ENCODE measurements at places on chromosomes 4 and X. TPM values are rescaled to one million over a fixed set of nuclear protein-coding genes. Genes with fewer than 3 reads are reported as not detected.

DNA sequence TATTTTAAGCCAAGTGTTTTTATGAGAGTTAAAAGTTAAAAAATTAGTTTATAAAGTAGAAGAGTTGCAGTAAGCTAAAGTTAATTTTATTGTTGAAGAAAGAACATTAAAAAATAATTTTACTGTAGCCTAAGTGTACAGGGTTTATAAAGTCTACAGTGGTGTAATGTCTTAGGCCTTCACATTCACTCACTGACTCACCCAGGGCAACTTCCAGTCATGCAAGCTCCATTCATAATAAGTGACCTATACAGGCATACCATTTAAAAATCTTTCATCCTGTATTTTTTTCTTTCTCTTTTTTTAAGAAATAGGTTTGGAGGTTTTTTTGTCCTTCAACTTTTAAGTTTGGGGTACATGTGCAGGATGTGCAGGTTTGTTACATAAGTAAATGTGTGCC is 87.9 kb upstream of the NR3C2 start:
- H3K4me1 ChIP-seq: no peaks in the 10 kb centered on the region
- H3K27me3 ChIP-seq: no peaks in the 10 kb centered on the region
- no peak overlapping the region for H3K27ac ChIP-seq
- H3K36me3 ChIP-seq: no peaks in the 10 kb centered on the region

Gene AKAP4
- not detected for total RNA-seq

GRCh38 chrX:18956303-18957032 is 27.4 kb downstream of the PHKA2 start:
- DNase-seq: no peak
- no peak overlapping the region for H3K27ac ChIP-seq
- no peaks in the 10 kb centered on the region for H3K36me3 ChIP-seq
- H3K4me1 ChIP-seq: no peaks in the 10 kb centered on the region

- H3K4me3 ChIP-seq: no peak overlapping the region
- no peaks in the 10 kb centered on the region for H3K36me3 ChIP-seq
- H3K4me1 ChIP-seq: no peaks in the 10 kb centered on the region
- H3K27ac ChIP-seq: no peak overlapping the region
- no peaks in the 10 kb centered on the region for H3K27me3 ChIP-seq
- DNase-seq: no peak
These were observed 129.9 kb downstream of the CCNG2 start for GRCh38 chr4:77286906-77287305.

GRCh38 chrX:154850957-154851611 is 16.6 kb upstream of the SMIM9 start:
- H3K27ac ChIP-seq: no peak overlapping the region
- H3K4me1 ChIP-seq: no peaks in the 10 kb centered on the region
- DNase-seq: no peak

DNA sequence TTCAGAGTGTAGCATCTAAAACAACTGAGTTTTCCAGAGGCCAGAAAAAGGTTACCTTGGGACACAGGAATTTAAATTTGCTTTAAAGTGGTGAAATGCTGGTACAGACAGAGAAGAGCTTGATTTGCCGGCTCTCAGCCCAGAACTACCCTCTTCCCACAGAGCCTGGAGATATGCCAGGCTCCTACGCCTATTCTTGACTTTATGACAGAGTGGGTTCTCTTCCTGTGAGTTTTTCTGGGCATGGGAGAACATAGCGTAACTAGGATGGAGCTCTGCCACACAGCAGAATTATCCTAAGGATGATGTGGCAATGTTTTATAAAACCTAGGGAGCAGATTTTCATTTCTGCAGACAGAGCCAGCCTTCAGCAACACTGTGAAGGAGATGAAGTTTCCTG is 241.8 kb downstream of the GRIA3 start:
- no peaks in the 10 kb centered on the region for H3K36me3 ChIP-seq
- no peak for DNase-seq
- H3K27me3 ChIP-seq: no peaks in the 10 kb centered on the region

DNA sequence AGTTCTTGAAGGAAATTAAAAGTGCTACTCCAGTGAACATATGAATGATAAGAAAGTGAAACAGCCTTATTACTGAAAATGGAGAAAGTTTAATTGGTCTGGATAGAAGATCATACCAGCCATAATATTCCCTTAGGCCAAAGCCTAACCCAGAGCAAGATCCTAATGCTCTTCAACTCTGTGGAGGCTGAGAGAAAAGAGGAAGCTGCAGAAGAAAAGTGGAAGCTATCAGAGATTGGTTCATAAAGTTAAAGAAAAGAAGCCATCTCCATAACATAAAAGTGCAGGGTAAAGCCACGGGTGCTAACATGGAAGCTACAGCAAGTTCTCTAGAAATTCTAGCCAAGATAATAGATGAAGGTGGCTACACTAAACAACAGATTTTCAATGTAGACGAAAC is 85.5 kb upstream of the ATOH1 start:
- H3K36me3 ChIP-seq: no peaks in the 10 kb centered on the region
- no peak for DNase-seq
- no peaks in the 10 kb centered on the region for H3K4me1 ChIP-seq
- H3K27me3 ChIP-seq: no peaks in the 10 kb centered on the region
- H3K27ac ChIP-seq: no peak overlapping the region

Gene MID1
- total RNA-seq: 57.0 TPM

Gene CENPVL2
- total RNA-seq: not detected

- H3K36me3 ChIP-seq: no peaks in the 10 kb centered on the region
- no peaks in the 10 kb centered on the region for H3K27me3 ChIP-seq
- DNase-seq: no peak
- H3K4me1 ChIP-seq: peaks cover 18% of the 10 kb centered on the region
- no peak overlapping the region for H3K27ac ChIP-seq
These were observed 147.2 kb downstream of the SHROOM3 start for GRCh38 chr4:76582074-76582816.

DNA sequence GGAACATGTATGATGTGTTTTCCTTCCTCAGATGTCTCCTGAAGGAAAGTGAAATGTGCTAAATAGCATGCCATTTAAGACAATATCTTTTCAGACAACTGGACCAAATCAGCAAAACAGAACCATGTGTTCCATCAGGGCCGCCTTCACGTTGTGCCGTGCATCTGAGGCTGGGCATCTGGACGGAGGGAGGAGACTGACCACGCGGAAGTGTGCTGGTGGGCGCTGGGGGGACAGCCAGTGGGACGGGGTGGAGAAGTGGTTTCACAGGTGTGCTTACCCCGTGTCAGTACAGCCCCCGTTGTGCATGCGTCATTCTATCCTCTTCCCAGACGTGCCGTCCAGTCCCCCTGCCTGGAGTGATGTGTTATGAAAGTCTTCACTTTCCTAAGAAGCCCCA is 342.1 kb upstream of the FAT1 start:
- H3K27ac ChIP-seq: no peak overlapping the region
- H3K4me1 ChIP-seq: no peaks in the 10 kb centered on the region
- DNase-seq: no peak
- no peak overlapping the region for H3K4me3 ChIP-seq
- no peaks in the 10 kb centered on the region for H3K27me3 ChIP-seq

GRCh38 chr4:126630230-126630629 is 1002.5 kb upstream of the INTU start:
- H3K4me3 ChIP-seq: no peak overlapping the region
- no peak overlapping the region for H3K27ac ChIP-seq
- H3K27me3 ChIP-seq: no peaks in the 10 kb centered on the region
- DNase-seq: no peak

DNA sequence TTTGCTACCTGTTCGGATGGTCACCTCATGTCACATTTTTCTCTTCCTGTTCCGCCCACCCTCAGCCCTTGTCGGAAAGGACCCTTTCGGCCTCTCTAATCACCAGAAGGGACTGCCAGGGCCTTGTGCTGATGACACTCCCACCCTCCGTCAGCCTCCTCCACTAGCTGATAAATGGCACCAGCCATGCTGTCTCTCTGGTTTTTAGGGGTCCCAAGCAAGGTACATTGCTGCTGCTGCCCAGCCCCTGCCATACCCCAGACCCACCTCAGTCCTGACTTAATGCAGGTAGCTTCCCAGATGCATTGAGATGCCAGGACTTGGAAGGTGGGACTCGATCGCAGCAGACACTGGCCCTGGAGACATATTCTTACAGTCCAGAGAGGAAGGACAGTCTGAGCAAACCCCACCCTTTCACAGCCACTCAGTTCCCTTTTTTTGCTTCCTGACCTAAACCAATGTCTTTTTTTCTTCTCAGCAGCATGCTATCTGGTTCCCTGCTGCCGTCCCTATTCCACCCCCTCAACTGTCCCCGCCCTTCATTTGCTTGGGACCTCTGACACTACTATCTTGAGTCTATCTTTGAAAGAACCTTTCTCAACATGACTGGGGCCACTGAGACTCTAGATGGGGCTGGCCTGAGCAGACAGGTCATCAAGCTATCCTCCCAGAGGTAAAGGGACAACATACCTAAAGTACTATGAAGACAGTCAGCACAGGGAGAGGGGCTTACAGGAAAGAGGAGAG is at the start of gene BTK:
TSS of gene BTK (minus strand) at position 397 of the 747 bp plus-strand sequence. CDS start 10,907 bp downstream, outside the sequence.
- H3K27me3 ChIP-seq: no peaks in the 10 kb centered on the region
- no peak within 1 kb of the TSS for H3K4me3 ChIP-seq
- no peak within 1 kb of the TSS for H3K27ac ChIP-seq

Gene SPANXA2
- 4.7 TPM for total RNA-seq

DNA sequence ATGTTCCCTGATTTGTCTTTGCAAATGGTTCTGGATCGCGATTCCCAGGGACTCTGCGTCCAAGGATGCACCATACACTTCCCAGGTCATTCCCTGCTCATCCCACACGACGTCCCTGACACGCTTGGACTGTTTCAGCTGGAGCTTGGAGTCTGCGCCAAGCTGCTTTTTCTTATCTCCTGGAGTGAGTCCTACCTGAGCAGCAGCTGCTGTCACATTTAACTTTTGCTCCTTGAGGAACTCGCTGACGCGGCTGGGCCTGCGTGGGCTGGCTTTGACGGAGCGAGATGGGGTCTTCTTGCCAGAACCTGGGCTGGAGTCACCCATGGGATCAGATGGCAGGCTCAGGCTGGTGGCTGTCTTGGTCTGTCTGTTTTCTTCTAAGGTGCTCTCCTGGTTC is 59.6 kb downstream of the GPRIN3 start:
- H3K4me1 ChIP-seq: no peaks in the 10 kb centered on the region
- no peaks in the 10 kb centered on the region for H3K27me3 ChIP-seq
- H3K36me3 ChIP-seq: no peaks in the 10 kb centered on the region
- H3K27ac ChIP-seq: no peak overlapping the region

GRCh38 chr4:147909225-147909624 is 177.3 kb downstream of the ARHGAP10 start:
- H3K27ac ChIP-seq: no peak overlapping the region
- H3K27me3 ChIP-seq: no peaks in the 10 kb centered on the region
- no peaks in the 10 kb centered on the region for H3K36me3 ChIP-seq
- no peak for DNase-seq
- H3K4me1 ChIP-seq: 0 out of 2 replicates have a peak, but pooled peaks cover 8% of the 10 kb centered on the region
- H3K4me3 ChIP-seq: no peak overlapping the region

DNA sequence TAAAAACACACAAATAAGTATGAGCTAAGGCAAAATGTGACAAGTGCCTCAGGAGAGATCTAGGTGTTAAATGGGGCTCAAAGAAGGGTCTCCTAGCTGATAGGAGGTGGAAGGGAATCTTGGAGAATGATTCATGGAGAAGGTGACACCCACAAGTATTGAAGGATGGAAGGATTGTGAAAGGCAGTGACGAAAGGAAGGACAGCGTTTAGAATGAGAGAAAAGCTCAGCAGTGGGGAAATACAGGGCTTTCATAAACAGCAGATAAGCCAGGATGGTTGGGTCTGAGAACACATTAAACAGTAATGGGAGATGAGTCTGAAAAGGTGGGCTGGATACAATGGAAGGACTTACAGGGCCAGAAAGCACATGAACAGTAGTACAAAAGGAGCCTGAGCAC is 11.5 kb downstream of the ANXA5 start:
- no peak for DNase-seq
- H3K27ac ChIP-seq: peak overlapping the region; percentile 70
- H3K4me3 ChIP-seq: no peak overlapping the region
- peaks cover 52% of the 10 kb centered on the region for H3K4me1 ChIP-seq
- no peaks in the 10 kb centered on the region for H3K27me3 ChIP-seq

DNA sequence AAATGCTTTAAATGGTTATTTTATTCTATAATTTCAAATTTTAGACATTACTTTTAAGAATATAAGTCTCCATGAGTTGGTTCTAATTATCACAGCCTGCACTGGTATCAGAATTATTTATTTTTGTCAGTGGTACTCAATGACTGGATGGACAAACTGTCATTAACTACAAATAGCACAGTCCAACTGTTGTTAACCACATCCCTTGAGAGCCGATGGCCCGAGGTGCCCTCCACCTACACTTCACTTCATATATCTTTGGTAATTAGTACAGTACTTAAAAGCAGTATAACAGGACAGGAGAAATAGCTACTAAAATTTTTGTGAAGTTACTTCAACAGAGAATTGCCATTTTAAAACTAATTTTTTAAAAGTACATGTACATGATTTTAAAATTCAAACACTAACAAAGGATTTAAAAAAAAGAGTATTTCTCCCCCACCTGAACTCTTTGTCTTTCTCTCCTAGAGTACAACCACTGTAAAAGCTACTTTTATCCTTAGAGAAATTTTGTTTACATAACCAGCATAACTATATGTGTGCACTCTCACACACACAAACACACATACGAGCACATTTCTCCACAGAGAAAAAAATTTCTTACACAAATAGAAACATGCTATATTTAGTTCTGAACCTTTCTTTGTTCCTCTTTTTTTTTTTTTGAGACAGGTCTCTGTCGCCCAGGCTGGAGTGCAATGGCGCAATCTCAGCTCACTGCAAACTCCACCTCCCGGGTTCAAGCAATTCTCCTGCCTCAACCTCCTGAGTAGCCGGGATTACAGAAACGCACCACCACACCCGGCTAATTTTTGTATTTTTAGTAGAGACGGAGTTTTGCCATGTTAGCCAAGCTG is 6.5 kb downstream of the TIFA start:
- H3K4me3 ChIP-seq: no peak overlapping the region
- no peaks in the 10 kb centered on the region for H3K27me3 ChIP-seq
- no peak for DNase-seq
- peaks cover 20% of the 10 kb centered on the region for H3K4me1 ChIP-seq

DNA sequence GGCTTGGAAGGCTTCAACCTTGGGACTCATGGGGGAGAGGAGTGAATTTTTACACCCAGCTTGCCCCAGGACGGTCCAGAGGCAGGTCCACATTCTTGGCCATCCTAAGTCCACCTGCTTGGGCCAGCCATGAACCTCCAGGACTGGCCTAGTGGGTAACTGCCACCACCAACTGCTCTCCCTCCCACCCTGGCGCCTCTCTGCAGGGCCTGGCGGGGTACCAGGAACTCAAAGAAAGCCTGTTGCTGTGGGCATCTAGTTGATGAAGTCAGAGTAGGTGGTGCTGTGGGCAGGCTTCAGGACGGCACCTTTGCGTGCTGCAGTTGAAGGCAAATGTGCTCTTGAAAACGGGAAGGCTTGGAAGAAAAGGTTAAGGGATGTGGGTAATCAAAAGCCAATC is 12.0 kb downstream of the BCOR start:
- H3K27ac ChIP-seq: peak overlapping the region; percentile 68
- H3K27me3 ChIP-seq: no peaks in the 10 kb centered on the region
- peaks cover 10% of the 10 kb centered on the region for H3K4me1 ChIP-seq
- H3K36me3 ChIP-seq: no peaks in the 10 kb centered on the region

Gene BTC
- 4.5 TPM for total RNA-seq

DNA sequence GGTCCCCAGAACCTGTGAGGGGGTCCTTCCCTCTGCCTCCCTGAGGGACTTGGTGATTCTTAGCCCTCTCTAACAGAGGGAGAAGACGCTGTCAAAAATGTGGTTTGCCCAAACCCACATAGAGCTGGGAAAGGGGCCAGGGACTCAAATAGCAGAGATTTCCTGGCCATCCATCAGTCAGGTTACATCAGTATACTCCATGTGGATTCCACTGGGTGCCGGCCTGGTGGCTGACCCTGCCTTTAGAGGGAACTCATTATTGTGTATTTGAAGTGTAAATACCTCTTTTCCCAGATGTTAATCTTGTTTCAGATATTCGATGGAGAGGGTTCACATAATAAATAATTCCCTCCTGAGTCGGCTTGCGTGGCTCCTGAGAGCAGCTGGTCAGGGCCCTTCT is 130.3 kb downstream of the TBL1X start:
- no peaks in the 10 kb centered on the region for H3K36me3 ChIP-seq
- H3K27me3 ChIP-seq: no peaks in the 10 kb centered on the region
- no peak for DNase-seq
- H3K27ac ChIP-seq: no peak overlapping the region
- no peaks in the 10 kb centered on the region for H3K4me1 ChIP-seq

Data from PC-9 (cell line).